ENCODE measurements at places on chromosomes 1 and 21.
A peak's percentile ranks its signal among the peaks of the same experiment; 100 is the strongest.

DNA sequence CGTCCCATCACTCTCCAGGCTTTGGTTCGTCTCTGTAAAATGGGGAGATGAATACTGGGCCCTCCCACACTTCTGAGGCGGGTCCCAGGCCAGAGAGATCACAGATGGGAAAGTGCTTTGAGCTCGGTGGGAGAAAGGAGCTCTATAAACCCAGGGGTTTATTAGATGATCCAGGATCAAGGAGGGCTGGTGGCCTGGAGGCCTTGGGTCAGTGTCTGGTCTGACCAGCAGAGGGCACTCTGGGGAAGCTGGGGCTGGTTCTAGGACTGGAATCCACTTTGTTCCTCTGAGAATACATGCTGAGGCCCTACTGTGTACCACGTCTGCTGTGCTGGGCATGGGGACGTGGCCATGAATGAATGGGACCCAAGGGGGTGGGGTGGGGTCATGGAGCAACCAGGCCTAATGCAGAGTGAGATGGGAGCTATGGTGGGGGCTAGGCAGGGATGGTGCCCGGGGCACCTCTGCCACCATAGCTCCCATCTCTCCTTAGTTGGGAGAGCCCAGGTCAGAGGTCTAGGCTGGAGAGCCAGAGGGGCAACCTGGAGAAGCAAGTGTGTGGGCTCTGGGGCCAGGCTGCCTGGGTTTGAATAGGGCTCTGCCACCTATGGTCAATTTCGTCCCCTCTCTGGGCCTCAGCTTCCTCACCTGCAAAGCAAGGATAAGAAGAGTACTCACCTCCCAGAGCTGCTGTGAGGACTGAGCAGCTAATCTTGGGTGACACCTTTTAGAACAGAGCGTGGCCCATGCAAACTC lies 9.0 kb upstream of the FAM131C start:
- no peak for DNase-seq

GRCh38 chr1:16402742-16403141 lies 34.5 kb downstream of the SPATA21 start:
- DNase-seq: no peak

- DNase-seq: no peak
These were observed 19.8 kb downstream of the LRRC38 start for GRCh38 chr1:13494025-13494424.

GRCh38 chr1:1929639-1930545 lies 10.8 kb upstream of the TMEM52 start:
- DNase-seq: no peak

DNA sequence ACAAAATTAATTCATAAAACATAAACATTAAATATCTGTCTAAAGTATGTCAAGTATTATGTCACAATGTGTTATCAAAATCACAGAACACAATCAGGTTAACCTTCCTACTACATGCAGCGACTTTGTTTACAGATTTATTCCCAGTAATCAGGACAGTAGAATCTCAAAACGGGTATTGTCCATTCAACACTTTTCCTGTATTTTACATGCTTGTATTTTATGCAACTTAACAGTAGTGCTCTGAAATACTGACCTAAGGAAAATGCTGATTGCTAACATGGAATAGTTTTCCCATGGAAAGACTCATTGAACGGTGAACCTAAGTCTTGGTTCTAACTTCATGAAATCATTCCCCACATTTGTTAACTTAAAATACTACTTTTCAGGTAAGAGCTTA lies 2.3 kb downstream of the SERBP1 start:
- no peak for DNase-seq

- peak; percentile 8 for DNase-seq
These were observed 36.4 kb downstream of the RXRG start for GRCh38 chr1:165408518-165408917.

DNA sequence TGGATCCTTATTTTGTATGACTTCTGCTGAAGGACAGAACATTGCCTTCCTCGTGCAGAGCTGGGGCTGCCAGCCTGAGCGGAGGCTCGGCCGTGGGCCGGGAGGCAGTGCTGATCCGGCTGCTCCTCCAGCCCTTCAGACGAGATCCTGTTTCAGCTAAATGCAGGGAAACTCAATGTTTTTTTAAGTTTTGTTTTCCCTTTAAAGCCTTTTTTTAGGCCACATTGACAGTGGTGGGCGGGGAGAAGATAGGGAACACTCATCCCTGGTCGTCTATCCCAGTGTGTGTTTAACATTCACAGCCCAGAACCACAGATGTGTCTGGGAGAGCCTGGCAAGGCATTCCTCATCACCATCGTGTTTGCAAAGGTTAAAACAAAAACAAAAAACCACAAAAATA lies 27.5 kb upstream of the KDM4A start:
- no peak for DNase-seq

DNA sequence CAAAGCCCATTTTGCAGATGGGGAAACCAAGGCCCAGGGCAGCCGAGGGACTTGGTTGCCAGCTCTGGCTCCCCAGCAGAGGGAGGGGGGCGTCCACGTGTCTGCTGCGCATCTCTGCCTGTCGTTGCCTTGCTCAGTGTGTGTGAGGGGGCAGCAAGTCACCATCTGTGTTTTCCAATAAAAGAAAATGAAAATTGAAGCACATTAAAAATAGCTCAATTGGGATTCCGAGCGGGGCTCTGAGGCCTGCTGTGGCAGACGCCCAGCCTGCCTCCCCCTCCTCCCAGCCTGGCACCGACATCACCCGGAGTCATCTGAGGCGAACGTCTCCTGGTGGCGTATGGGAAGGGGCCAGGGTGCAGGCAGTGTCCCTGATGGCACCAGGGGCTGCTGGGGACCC lies 51.2 kb downstream of the EPHB2 start:
- no peak for DNase-seq

DNA sequence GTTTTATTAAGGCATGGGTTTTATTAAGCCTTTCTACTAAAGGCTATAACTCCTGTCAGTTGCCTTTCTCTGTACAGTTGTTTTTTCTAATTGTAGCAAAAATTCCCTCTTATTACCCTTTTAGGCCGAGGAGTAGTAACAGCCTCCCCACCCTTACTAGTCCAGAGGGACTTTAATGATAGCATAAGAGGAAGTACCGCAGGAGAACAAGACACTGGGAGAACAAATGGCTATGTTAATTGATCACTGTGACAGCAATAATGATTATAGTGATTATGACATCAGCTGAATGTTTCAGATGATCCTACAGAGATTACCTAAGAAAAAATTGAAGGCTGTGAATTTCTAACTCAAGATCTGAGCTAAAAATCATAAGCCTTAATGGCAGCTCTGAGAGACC lies 383.0 kb upstream of the PTBP2 start:
- DNase-seq: no peak

DNA sequence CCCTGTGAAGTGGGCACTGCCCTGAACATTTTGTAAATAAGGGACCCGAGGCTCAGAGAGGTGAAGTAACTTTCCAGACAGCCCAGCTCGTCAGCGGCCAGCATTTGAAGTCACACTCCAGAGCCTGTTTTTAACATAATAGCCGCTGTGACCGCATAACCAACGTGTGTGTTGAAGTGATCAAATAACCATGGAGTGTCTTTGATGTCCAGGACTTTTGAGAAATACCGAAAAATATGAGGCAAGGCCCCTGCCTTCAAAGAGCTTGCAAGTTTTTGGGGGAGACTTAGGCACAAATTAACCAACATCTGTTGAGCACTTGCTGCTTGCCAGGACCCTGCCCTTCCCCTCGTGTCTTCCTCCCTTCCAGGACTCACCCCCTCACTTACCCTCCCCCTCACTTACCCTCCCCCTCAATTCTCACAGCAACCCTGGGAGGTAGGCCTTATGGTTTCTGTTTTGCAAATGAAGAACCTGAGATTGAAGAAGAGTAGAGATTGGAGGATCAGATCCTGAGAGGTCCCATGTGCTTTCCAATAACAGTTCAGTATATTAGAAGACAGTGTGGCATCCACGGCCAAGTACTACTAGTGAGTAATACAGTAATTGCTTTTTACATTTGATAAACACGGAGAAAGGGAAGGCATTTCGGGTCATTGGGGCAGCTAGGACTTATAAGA lies 1.3 kb upstream of the SLC16A1 start:
- no peak for DNase-seq

- no peak for DNase-seq
These were observed 13.3 kb downstream of the NADK start for GRCh38 chr1:1764876-1765470.

GRCh38 chr1:241309651-241310050 lies 47.4 kb downstream of the RGS7 start:
- no peak for DNase-seq

DNA sequence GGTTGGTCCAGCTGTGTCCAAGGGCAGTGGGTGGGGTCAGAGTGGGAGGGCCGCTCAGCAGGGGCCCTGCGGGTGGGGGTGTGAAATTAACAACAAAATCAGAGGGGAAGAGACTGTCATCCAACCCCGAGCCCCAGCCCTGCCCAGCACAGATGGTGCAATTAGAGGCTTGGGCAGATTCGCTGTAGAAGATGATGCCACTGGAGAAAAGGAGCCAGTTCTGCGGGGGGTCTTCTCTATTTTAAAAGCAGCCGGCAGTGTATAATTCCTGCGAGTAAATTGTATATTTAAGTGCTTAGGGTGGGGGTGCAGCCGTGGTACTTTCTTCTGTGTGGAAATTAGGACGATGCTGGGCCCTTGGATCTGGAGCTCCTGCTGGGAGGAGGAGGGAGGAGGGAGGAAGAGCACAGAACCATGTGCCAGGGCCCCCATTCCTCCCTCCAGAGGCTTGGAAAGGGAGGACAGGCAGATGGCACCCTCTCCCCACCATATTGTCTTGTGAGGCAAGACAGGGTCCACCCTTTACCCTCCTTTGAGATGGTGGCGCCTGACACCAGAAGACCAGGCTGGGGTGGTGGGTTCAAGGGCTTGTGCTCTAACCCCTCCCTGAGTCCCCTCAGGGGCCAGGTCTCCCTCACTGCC lies 89.2 kb downstream of the ACTL8 start:
- DNase-seq: no peak

- no peak for DNase-seq
These were observed 50.3 kb downstream of the GIPC2 start for GRCh38 chr1:78096017-78096416.

DNA sequence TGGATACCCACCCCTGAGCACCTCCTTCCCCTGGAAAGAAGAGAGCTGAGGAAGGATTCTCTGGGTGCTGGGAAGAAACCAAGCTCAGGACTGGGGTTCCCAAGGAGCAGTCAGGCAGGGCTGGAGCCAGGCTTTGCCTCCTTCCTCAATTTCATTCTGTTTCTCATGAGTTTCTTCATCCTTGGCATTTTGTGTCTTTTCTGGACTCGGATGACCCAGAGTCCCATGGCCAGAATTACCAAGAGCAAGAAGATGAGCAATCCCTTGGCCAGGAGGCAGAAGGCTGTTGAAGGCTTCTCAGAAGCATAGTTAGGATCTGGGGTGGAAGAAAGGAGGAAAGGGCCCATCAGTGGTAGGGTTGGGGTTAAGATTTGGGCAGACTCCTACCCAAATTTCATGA lies 2.5 kb downstream of the SLAMF9 start:
- no peak for DNase-seq

DNA sequence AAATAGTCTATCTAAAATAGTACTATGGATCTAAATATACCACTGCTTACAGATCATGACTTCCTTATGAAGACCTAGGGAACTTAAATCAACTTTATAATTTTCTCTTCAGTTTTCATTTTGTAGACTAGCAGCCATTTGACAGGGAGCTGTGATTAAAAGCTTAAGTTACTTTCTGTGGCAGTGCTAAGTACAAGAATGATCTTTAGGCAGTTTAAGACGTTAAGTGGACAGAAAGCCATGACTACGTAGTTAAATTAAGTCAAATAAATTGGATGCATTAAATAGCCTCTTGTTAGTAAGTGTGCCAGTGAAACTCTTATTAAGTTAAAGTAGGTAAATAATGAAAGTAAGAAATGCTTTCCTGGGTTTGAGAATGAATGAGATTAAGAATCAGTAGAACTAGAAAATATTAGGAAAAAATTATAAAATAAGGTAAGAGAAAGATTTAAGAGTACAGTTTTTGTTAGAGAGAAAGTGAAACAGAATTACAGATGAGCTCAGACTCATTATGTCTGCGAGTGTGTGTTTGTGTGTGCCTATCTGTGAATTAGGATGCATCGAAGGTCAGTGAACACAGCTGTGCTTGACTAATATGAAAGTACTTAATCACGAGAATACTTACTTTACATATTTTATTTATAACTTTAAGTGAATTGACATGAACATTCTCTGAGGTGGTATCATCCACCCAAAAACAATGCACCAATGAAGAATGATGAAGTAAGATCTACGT lies 336.9 kb downstream of the KCNT2 start:
- no peak for DNase-seq

DNA sequence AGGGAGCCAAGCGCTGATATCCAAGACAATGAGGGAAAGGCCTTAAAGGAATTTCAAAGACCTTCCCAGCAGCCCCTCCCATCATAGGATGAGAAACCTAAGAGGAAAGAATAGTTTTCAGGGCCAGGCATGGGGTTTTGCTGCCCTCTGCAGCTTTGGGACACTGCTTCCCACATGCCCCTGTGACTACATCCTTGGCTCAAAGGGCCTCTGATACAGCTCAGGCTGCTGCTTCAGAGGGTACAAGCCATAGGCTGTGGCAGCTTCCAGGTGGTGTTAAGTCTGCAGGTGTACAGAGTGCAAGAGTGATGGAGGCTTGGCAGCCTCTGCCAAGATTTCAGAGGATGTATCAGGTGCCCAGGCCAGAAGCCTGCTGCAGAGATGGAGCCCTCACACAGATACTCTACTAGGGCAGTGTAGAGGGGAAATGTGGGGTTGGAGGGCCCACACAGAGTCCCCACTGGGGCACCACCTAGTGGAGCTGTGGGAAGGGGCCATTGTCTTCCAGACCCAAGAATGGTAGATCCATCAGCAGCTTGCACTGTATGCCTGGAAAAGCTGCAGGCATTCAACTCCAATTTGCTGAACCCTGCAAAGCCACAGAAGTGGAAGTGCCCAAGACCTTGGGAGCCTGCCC lies 125.8 kb downstream of the SLC45A1 start:
- no peak for DNase-seq

DNA sequence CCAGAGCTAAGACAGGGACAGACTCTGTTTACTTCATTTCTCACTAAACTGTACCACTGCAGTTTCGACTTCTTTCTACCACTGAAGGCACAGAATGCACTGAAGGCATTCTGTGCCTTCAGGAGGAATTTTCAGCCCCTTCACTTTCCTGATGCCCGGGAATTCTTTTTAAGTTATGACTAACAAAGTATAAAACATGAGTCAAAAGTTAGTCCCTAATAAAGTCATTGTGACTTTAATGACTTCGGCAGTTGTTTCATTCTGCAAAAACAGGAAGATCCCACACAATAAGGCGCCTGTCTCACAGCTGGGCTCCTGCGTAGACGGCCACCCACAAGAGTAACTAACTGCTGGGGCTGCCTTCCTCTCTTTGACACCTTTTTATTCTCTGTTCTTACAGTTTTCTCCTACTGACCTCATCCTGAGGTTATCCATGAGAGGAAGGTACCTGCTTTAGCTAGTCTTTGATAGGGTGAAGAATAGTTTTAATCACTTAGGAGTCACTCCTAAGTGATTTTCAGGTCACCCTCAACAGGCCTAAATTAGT lies 183.9 kb upstream of the SGIP1 start:
- no peak for DNase-seq

- DNase-seq: peak; percentile 39
These were observed 61.9 kb downstream of the DNTTIP2 start for GRCh38 chr1:93816970-93817678.

DNA sequence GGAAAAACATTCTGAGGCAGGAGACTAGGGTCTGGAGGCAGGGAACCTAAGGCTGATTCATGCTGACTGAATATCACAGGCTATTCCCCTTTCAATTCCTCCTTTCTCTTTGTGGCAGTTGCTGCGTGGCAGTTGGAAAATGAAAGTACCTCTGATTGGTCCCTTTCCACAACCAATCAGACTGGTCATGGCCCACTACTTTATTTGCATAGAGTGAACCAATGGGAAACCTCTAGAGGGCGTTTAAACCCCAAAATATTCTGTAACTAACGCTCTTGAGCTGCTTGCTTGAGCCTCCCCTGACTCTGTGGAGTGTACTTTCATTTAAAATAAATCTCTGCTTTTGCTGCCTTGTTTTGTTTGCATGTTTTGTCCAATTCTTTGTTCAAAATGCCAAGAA lies 27.7 kb upstream of the VN1R5 start:
- no peak for DNase-seq
